ENCODE measurements at places on chromosomes 16 and 17.

- DNase-seq: peak; percentile 86
Observed at GRCh38 chr17:41530062-41531048, 2.2 kb upstream of the KRT19 start.

DNA sequence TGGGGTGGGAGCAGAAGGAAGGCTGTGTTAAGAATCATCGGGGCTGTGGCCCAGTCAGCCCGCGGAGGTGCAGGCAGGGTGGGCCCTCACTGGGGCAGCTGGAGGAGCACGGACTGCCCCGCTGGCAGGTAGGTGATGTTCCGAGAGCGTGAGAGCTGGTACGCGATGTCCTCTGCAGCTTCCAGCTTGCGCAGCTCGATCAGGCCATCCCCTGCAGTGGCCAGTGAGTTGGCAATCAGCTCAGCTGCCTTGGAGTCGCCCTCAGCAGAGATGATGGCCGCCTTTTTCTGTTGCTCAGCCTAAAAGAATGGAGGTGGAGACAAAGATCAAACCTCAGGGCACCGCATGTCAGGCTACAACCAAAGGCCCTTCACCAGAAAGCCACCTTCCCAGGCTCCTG, 9.8 kb downstream of the PHB1 start:
- no peak for DNase-seq

DNA sequence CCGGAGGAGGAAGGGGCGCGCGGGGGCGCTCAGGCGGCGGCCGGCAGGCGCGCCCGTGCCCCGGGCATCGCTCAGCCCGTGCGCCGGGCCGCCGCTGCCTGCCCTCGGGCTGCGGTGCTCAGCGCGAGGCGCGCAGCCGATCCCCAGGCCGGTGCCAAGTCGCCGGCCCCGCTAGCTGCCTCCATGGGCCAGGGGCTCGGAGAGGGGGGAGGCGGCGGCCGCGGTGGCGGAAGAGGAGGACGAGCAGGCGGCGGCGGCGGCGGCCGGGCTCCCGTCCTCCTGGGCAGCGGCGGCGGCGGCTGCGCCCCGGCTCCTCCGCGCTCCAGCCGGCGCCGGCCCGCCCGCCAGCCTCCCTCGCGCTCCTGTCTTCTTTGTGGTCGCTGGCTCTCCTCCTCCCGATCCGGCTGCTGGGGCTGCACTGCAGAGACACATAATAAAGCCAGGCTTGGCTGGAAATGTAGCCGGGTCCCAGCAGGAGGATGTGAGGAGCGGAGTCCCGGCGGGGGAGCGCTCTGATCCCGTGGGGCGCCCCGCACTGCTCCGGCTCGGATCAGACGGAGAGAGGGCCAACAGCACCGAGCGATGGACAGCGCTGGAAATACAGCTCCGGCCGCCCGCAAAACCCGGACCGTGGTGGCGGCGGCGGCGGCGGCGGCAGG, 889 bp upstream of the ZNF423 start:
- peak; percentile 51 for DNase-seq

DNA sequence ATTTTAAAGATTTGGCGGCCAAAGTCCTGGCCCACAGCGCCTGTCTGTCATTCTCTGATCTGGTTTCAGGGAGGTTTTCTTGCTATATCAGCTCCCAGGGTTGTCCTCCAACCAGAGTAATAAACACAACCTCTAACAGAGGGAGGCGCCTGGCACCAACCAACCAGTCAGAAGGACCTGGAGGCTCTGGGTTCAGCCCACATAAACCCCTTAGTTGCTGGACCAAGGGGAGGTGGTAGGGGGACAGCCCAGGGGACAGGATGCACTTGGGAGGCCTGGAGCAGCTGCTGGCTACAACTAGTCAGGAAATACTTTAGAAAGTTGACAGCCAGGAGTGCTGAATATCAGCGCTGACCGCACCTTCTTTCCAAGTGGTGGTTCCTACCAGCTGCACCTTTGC, 41.7 kb upstream of the CDRT4 start:
- DNase-seq: no peak

- DNase-seq: no peak
Observed at GRCh38 chr16:70756071-70756470, 44.9 kb downstream of the VAC14 start.

GRCh38 chr17:57338257-57338914, 82.1 kb downstream of the MSI2 start:
- no peak for DNase-seq

GRCh38 chr17:45997624-45998023, 1.4 kb upstream of the STH start:
- no peak for DNase-seq

GRCh38 chr17:76240461-76241203, at the start of gene RNF157:
TSS of gene RNF157 (minus strand) at chr17:76240493. CDS start at chr17:76240240, 253 bp downstream.
- no peak for DNase-seq

GRCh38 chr16:57133886-57134285, 41.5 kb downstream of the CPNE2 start:
- no peak for DNase-seq

- DNase-seq: no peak
Observed at GRCh38 chr17:53168413-53168812, 654.3 kb upstream of the KIF2B start.

GRCh38 chr16:83888672-83889044, 10.3 kb upstream of the MLYCD start:
- no peak for DNase-seq

GRCh38 chr16:81687131-81687456, 92.0 kb upstream of the PLCG2 start:
- no peak for DNase-seq

DNA sequence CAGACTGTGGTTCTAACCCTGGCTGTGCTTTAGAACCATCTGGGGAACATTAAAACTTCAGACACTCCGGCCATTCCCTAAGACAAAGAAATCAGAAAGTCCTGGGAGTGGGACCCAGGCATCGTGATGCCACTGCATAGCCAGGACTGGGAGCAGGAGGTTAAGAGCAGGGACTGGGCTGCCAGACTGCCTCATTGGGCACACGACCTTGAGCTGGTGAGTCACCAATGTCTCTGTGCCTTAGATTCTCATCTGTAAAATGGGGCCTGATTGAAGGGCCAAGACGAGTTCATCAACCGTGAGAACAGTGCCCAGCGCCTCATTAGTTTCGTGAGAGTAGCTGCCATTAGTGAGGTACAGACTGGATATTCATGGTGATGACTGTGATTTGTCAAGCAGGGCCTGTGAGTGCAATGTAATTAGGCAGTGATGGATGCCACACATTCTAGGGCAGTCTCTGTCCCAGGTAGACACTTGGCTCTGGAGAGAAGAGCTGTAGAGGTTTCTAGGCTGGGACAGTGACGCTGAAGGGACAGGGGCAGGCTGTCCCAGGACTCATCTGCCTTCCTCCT, 196.8 kb downstream of the NTN1 start:
- no peak for DNase-seq

GRCh38 chr17:30352240-30352814, 18.5 kb upstream of the TMIGD1 start:
- DNase-seq: no peak

DNA sequence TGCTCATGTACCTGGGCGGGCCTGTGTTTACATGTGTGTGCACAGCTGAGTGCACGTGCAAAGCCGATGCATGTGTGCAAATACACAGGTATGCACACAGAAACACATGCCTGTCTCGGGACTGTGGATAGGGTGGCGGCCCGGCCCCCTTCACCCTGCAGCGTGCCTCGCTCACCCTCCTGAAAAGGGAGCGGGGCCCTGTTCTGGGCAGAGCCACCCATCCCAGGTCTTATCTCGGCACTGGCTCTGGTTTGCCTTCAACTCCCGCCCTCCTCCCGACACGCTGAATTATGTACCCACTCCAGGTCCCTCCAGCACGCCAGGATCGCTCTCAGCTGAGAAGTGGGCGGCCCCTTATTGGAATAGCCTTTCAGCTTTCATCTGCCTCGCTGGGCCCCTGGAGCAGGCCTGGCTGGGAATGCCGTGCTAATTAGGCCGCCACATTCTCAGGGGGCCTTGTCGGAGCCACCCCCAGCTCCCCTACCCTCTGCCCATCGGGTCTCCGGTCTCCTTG, 77.8 kb downstream of the RTN4RL1 start:
- DNase-seq: no peak

DNA sequence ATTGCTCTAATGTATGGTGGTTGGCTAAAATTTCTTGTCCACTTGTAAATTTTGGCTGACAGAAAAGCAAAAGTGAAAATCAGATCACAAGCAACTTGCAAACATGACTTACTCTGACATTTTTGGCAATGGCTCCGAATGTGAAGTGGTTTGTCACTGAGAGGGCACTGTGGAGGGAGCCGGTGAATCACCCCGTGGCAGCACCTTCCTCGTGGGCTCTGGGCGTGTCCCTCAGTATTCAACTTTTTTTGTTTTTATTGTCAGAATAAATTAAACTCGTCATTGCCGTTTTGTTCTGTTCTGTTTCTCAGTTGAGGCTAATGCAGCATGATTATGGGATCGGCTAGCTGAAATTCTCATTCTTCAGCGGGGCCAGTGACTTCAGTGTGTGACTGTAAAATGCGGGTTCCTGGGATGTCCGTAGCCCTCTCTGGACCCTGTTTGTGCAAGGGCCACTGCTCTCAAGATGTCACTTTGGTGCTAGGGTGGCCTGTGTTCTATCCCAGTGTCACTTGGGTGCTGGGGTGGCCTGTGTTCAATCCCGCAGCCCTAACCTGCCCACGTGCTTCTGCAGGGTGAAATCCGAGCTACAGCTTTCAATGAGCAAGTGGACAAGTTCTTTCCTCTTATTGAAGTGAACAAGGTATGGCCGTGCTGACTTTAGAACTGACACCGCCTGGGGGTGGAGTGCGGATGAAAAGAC, 48.8 kb downstream of the RPA1 start:
- DNase-seq: no peak

DNA sequence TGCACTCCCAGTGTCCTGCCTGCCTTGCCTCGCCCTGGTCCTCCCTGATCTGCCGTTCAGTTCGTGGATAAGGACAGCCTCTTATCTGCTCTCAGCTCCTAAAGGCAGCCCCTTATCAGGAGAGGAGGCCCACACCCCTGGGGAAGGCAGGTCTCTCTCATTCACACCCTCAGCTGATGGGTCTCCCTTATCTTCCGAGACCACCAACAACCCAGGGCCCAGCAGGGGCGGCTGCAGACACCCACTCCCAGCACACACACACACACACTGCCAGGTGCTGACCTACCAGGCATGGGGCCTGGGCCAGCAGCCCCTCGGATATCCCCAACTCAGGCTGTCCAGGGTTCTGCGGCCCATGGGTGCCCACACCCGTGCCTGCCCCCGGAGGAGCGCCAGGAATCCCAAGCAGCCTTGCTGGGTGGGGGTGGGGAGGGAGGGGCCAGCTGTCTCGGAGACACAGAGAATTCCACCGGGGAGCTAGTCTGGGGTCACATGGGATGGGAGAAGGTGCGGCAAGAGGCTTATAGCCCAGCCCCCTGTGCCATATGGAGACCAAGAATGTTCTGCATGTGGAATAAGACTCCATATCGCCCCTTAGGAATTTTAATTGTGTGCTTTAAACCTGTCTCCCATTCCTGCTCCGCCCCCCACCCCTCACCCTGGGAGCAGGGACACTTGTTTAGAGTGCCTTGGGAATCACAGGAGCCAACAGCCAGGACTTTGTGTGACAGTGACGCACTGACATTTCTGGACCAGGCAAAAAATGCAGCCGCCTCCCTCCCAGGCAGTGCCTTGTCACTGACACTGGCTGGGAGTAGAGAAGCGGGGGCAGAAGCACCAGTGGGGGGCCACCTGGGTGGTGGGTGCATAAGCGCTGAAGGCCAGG, 41.9 kb upstream of the EMP2 start:
- DNase-seq: no peak

GRCh38 chr16:51237861-51238378, 86.8 kb upstream of the SALL1 start:
- DNase-seq: no peak

DNA sequence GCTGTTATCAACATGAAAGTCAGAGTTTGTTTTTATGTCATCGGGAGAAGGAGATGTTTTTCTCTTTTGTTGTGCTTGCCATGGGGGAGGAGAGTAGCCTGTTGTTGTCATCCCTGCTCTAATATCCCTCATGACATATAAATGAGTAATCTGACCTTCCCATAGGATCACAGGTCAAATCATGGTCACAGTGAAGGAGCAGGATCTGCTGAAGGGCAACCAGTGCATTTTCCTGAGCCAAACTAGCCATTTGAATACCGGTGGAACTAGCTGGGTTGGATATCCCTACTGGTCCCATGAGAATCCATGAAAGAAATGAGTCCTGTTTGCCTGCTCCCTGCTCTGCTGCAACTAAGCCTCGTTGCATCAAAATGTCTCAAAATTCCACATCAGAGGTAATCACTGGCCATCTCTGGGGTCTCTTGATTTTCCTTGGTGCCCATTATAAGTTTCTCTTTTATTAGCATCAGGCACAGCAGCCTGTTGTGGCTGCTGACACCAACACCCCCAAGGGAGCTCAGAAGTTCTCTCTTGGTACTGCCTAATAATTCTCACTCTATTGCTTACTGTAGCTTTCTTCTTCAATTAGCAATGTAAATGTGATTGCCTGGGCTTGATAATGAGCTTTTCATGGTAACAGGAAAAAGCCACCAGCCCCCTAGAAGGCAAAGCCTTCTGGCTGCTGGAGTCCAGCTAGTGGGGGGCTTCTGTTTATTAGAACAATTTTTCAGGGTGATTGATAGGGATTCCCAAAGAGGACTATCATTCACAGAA, 211.4 kb upstream of the ERCC4 start:
- no peak for DNase-seq

DNA sequence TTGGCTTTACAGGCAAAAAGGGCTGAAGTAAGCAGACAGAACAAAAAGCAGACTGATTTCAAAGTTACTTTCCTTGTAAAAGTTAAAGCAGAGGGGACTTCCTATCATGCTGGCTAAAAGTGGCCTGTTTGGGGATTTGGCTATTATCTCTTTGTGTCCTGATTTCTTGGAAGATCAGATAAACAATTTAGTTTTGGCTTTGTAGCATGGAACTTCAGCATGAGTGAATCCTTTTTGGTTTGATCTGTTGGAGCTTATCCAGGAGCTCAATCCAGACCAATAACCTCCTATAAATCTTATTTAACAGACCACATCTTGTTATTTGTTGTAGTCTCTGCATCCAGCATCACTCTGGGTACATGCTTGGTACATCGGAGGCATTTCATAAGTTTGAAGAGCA, 8.9 kb upstream of the RNF112 start:
- no peak for DNase-seq

GRCh38 chr16:87628940-87629339, 26.6 kb downstream of the JPH3 start:
- DNase-seq: peak; percentile 57

- no peak for DNase-seq
Observed at GRCh38 chr16:66619534-66620428, 15.3 kb downstream of the CMTM3 start.
